AG20443 (cell line): ENCODE measurements at places on chromosomes 13 and 19.

- DNase-seq, result no peak
Observed at GRCh38 chr13:48892688-48893075, 83.0 kb upstream of the FNDC3A start.

GRCh38 chr13:66659701-66660467 lies 570.3 kb downstream of the PCDH9 start:
- DNase-seq, result no peak

DNA sequence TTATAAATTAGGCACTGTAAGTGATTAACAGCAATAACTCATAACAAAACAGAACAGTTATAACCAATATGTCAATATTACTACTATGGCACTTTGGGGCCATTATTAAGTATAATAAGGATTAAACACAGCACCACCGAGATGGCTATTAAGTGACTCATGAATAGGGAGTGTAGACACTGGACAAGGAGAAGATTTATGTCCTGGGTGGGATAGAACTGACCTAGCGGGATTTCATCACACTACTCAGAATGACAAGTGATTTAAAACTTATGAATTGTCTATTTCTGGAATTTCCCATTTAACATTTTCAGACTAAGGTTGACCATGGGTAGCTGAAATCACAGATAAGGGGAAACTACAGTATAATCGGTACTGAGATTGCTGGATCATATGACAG lies 79.0 kb upstream of the SLC7A1 start:
- peak; percentile 18 for DNase-seq

DNA sequence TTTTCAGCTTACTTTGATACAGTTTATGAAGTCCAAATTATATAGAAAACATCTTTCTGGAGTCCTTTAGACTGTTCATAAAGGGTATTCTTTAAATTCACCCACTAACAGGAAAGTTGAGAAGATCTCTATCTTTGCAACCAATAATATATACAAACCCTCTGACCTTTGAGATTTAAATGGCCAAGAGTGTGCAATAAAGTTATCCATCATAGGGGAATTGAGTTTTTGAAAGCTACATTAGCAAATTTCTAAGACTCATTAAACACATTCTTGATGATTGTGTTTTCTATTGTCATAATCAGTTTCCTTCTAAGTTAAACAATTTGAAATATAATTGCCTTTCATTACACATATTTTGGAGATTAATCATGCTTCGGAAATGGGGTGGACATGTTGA lies 15.9 kb downstream of the FLT1 start:
- DNase-seq, result no peak

DNA sequence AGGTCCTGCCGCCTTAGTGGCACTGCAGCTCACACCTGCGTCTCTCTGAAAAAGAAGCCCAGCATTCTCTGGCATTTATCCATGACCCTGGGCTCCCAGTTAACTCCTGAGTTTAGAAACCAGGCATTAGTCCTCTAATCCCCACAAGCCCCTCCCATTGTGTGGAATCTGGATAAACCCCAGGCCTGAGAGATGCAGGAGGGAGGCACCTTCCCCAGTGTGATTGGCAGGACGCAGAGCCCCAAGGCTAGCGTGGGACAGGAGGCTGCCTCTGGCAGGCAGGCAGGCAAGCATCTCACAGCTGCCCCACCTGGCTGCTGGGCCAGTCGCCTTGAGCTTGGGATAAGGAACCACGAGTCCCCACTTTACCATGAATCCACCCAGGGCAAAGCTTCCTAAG lies 11.0 kb upstream of the SERPINE3 start:
- DNase-seq, result no peak

- DNase-seq, result no peak
Observed at GRCh38 chr19:39832341-39833083, 1.4 kb downstream of the DYRK1B start.

DNA sequence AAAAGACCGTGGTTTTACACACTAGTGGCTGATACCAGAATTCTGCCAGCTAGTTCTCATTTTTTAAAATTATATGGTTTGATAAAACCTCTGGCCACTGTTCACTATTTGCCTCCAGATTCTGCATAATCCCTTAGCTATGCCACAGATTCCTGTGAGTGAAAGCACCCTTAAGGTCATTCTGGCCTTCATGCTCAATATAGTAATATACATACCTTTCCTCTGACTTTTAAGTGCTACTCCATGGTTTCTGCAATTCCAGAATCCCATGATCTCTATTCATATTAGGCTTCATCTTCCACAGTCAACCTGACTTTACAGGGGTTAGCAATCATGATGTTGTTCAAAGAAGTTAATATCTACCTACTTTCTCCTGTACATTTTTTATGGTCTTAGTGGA lies 274.1 kb upstream of the EDNRB start:
- peak; percentile 15 for DNase-seq

DNA sequence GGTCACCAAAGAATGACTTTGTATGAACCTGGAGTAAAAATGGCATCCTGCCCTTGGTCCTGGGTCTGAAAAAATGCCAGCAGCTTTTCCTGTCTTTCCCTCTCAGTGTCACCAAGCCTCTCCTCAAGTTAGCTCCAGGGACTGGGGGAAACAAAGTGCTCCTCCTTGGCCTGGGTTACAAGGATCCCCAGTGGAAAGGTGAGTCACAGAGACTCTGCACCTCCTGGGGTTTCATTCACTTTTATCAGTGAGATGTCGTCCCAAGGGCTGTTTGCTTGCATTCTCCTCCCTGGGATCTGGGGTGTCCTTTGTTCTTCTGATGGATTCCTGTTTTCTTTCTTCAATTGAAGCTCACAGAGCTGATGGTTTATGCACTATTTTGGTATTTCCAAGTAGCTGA lies 93.2 kb upstream of the CSNK1A1L start:
- DNase-seq, result no peak

DNA sequence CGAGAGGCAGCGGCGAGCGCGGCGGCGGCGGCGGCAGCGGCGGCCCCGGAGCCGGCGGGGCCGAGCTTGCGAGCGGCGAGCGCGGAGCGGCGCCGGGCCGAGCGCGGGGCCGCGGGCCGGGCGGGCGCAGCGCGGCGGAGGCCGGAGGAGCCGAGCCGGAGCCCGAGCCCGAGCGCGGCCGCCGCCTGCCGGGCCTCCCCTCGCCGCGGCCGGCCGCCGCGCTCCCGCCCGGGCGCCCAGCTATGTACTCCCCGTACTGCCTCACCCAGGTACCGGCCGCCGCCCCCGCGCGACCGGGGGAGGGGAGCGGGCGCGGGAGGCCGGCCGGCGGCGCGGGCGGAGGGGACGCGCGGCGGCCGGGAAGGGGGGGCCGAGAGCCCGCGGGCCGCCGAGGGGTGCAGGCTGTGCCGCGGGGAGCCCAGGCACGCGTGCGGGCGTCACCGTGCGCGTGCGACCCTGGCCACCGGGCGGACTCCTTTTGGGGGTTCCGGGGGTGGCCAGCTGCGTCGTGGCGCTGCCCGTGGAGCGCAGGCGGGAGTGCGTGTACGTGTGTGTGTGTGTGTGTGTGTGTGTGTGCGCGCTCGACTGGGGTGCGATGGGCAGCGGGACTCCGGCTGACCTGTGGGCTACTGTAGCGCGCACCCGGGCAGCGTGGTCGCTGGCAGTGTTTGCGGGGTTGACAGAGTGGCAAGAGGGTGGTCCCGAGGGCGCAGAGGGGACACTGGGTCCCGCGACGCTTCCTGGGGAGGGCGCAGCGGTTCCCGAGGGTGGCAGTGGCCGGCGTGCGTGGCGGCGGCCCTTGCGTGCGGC lies 526 bp downstream of the NFIX start:
- DNase-seq, result peak; percentile 58

DNA sequence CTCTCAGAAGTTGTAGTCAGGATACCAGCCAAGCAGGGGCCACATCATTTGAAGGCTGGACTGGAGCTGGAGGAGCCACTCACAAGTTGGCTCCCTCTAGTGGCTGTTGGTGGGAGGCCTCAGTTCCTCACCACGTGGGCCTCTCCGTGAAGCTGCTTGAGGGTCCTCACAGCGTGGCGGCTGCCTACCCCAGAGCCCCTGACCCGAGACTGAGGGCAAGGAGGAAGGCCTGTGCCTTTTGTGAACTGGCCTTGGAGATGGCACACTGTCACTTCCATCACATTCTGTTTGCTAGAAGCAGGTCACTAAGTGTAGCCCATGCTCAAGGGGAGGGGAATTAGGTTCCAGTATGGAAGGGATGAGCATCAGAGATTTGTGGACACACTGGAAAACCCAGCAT lies 14.6 kb downstream of the GNA11 start:
- DNase-seq, result peak; percentile 73

DNA sequence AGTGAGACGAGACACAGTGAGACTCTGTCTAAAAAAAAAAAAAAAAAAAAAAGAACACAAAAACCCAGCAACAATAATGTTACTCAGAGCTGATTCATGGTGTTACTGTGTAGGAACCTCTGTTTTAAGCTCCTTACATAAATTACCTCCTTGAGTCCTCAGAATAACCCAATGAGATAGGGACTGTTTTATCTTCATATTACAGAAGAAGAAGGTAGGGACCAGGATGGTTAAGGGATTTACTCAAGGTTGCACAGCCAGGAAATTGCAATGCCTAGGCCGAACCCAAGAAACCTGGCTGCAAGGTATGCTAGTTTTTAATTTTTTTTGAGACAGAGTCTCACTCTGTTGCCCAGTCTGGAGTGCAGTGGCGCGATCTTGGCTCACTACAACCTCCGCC lies 1.5 kb upstream of the DAND5 start:
- no peak for DNase-seq

DNA sequence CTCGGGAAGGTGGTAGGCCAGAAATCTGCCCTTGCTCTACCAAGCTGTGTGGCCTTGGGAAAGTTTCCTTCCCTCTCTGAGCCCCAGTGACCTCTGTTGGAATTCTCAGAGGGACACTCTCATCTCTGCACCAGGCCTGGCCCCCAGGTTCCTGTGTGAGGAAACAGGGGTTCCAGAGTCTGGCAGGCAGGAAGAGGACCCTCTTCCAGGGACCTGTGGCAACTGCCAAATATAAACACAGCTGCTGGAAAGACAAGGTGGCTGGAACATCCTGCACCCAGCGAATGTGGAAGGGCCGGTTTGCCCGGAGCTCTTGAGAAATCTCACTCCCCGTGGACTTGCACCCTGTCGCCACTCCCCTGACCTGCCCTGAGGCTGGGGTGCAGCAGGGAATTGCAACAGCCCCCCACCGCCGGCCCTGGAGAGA lies 52.8 kb downstream of the GADD45B start:
- no peak for DNase-seq

DNA sequence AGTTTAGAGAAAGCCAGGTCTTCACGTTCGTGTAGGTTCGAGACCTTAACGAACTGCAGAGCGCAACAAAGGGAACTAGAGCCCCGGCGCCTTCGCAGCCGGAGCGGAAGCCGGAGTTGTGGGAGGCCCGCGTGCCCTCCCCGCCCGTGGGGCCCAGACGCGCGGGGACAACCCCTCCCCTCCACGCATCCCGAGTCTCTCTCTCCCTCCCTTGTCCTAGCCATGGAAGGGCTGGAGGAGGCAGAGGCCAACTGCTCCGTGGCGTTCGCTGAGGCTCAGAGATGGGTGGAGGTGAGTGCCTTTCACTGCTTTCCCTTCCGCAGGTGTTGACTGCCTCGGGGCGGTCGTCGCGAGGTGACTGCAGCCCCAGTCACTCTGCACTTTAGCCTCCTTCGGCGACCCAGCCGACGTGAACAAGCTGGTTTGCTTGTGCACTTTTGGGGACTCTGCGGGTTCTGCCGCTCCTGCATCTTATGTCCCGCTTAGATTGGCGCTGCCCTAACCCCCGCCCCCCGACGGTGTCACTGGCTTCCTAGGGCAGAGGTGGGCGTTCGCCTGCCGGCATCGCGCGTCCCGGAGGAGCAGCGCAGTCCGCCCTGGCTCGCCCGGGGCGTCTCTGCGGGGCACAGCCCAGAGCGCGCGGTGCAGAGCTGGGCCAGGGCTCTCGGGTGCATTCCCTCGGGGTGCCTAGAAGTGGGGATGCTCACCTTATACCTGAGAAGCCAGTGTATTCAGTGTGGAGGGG lies 478 bp downstream of the LMO7 start:
- DNase-seq, result peak; percentile 67

DNA sequence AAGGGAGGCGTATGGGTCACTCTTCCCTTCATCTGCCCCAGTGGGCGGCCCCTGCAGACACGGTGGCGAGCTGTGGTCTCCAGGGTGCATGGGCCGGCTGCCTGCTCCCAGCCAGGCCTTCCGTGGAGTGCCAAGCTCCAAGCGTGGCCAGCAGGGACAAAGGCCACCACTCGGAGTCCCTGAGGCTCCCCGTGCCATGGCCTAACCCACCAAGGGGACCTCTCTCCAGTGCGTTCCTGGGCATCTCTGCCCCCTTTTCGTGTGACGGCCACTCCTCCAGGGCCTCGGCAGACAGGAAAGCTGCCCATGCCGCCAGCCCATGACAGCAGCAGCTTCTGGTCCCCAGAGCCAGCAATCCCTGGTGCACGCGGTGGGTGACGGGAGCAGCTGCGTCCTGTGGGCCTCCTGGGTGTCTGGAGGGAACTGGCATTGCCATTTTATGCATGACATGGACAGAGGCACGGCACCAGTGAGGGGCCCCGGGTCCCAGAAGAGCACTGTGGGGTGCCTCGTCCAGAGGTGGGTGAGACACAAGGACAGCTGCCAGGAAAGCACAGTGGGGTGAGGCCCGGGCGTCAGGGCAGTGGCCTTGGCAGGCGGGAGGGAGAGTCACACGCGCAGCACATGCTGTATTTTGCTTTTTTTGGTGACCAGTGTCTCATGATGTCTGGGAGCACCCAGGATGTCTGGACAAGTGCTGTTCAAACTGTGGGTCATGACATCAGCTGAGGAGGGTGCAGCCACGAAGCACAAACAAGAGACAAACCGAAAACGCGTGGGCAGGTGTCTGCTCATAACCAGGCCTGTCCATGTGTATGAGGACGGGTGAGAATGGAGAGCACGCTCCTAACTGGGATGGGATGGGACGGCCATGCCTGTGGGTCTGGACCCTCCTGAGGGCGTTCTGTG lies 32.3 kb downstream of the CEBPG start:
- no peak for DNase-seq

DNA sequence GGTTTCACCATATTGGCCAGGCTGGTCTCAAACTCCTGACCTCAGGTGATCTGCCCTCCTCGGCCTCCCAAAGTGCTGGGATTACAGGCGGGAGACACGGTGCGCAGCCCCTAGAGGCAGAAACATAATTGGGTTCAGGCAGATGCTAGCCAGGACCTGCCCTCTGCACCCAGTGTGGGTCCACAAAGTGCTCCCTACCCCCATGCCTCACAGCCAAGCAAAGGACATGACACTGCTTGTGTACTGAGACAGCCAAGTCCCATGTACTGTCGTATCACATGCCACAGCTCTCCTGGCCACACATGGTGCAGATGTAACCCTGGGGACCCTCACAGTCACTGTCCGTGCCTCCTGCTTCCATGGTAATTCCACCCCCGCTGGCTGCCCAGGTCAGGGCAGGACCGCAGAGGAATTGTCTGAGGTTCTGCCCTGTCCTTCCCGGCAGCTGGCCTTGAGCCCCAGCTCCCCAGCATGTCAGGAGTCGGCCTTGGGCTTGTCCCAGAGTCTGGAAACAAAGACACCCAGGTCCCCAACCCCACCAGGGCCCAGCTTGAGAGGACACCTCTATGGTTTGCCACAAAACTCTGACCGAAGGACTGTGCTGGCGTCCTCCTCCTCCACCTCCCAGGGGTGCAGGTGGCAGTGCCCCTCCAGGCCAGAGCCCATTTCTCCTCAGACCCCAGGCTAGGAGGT lies 7.6 kb downstream of the PRR36 start:
- no peak for DNase-seq
